ENCODE measurements at places on chromosomes 2 and 18. TPM values are rescaled to one million over a fixed set of nuclear protein-coding genes. Genes with fewer than 3 reads are reported as not detected.

DNA sequence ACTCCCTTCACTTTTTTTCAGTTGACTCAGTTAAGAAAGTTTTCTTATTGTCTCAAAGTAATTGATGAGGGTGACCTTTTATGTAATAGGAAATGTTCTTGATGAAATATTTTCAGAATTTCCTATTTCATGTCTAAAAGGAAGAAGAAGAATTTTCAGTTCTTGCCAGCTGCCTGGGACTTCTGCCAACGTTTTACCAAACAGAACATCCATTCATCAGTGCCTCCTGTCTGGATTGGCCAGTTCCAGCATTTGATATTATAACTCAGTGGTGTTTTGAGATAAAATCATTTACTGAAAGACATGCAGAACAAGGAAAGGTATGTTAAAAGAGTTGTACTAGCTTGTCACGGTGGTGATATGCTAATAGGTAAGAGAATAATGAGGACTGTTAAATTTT, 104.7 kb upstream of the MYO3B start:
- H3K27ac ChIP-seq: no peak overlapping the region
- no peaks in the 10 kb centered on the region for H3K27me3 ChIP-seq
- no peaks in the 10 kb centered on the region for H3K4me1 ChIP-seq
- H3K36me3 ChIP-seq: peaks cover 25% of the 10 kb centered on the region
- no peak overlapping the region for H3K4me3 ChIP-seq

The ZAP70 gene
- total RNA-seq: 338 TPM

The MYO1B gene
- total RNA-seq: 4.3 TPM

The SPDYA gene
- total RNA-seq: 1.6 TPM
